ENCODE measurements at places on chromosomes 3 and 15. TPM values are rescaled to one million over a fixed set of nuclear protein-coding genes. Genes with fewer than 3 reads are reported as not detected.

DNA sequence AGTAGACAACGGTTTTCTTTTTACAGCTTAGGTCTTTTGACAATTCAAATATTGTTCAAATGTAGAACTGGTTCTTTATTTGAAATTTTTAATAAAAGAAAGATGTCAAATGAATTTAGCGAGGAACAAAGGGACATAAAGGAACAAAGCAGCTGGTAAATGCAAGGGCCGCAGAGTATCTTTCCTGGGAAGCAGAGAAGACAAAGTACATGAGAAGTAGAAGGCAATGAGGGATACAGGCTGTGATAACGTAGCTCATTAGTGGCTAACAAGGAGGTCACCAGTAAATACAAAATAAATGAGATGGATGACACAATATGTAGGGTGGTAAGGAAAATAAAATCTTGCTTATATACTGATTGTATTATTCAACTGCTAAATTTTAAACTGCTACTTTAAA is 762.8 kb downstream of the VGLL3 start:
- no peak for DNase-seq

- no peak for DNase-seq
Measured at GRCh38 chr3:127077068-127077467, 94.2 kb downstream of the PLXNA1 start.

GRCh38 chr15:70180186-70180875 is 82.6 kb upstream of the TLE3 start:
- DNase-seq = no peak

GRCh38 chr3:133991209-133991608 is 38.5 kb downstream of the SLCO2A1 start:
- peak; percentile 27 for DNase-seq

- no peak for DNase-seq
Measured at GRCh38 chr3:47092090-47092489, 71.8 kb downstream of the SETD2 start.

- no peak for DNase-seq
Measured at GRCh38 chr3:146682171-146682570, 77.0 kb upstream of the PLSCR5 start.

- DNase-seq = peak; percentile 78
Measured at GRCh38 chr3:13579063-13579462, 30.1 kb downstream of the FBLN2 start.

GRCh38 chr3:172520301-172520831 is 2.9 kb downstream of the TNFSF10 start:
- peak; percentile 66 for DNase-seq

DNA sequence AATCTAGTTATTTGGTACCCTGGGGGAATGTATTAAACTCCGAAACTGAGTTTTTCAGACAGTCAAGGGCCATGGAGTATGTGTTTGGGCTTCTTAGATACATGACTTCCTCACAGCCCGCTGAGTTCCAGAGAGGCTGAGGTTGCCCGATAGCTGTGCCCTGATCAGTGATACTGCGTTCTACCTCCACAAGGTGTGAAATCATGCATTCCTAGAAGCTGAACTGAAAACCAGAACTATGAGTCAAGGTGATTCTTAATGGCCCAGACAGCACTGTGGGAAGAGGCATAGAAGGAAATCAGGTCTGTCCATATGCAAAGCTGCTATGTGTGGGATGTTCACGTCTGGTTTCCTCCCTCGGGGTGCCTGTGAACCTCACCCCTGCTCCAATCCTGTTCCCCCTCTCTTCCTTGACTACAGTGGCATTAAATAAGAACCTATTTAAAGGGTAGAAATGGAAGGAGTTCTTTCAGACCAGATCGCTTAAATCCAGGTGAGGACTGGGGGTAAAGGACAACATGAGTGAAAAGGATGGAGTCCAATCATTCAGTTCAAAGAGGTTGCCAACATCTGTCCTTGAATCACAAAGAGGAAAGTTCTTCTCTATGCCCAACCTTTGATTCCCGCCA is 74.3 kb downstream of the MYO1E start:
- peak; percentile 68 for DNase-seq

- no peak for DNase-seq
Measured at GRCh38 chr3:2643606-2644005, 466.6 kb downstream of the IL5RA start.

Gene FBXO40
- polyA plus RNA-seq = not detected

DNA sequence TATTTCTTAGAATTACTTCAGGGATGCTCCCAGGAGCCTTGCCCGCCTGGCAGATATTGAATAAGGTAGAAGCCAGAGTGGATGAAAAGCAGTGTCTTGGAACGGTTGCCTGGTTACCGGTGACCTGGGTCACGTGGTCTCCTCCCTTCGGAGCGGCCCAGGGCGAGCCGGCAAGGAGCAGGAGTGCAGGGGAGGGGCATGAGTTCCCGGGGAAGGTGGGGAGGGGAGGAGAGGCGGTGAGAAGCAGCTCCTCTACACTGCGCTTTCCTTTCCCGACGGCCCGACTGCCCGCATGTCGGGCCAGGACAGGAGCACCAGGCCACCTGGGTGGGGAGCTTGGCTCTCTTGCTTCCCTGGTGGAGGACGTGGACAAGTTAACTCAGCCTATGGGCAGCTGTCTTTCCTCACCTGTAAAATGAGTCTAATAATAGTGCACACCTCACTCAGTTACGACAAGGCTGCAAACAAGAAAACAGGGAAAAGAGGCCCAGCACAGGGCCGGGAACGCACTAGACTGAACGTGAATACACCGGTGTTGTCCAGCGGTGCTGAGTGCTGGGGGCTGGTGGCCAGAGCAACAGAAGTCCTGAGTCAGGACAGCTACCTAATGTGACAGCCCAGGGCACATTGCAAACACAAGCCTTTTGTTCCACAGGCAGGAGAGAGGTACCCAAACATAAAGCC is 198.3 kb downstream of the ADAMTS9 start:
- DNase-seq = no peak

DNA sequence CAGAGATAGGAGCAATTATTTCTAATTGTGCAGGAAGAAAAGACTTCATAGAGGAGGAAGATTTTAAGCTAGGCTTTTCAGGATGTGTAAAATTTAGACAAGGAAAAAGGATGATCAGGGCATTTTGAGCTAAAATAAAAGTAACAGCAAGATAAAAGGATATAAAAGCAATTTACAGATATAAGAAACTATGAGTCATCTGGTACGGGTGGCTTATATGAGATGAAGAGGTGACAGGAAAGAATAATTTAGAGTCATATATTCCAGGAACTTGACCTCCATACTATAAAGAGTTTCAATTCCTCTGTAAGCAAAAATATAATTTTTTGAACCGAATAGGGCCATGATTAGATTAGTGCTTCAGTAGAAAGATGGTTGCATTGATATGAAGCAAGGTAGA is 273.7 kb downstream of the RBMS3 start:
- no peak for DNase-seq

- no peak for DNase-seq
Measured at GRCh38 chr15:100464256-100464655, 64.5 kb downstream of the CERS3 start.

GRCh38 chr15:40466426-40467260 is 4.1 kb upstream of the CHST14 start:
- DNase-seq = no peak

GRCh38 chr15:83845230-83845629 is 191.3 kb downstream of the ADAMTSL3 start:
- DNase-seq = peak; percentile 99

DNA sequence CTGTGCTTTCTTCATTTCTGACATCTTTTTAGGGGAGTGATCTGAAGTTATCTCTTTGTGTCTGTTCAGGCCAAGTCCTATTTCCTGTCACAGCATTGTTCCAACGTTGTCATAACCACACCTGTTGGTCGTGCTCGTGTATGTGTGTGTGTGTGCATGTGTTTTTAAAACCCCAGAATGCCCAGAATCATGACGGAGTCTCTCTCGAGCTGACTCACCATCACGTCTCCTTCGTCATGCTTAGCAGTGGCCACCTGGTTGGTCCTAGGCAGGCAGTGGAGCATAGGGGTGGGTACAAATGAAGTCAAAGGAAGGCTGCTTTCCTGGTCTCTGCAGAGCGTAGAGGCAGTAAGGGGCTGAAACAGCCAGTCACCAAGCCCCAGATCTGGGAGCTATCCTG is 126.8 kb upstream of the ABHD17C start:
- peak; percentile 83 for DNase-seq

GRCh38 chr3:8987645-8988383 is 24.5 kb upstream of the RAD18 start:
- peak; percentile 37 for DNase-seq

DNA sequence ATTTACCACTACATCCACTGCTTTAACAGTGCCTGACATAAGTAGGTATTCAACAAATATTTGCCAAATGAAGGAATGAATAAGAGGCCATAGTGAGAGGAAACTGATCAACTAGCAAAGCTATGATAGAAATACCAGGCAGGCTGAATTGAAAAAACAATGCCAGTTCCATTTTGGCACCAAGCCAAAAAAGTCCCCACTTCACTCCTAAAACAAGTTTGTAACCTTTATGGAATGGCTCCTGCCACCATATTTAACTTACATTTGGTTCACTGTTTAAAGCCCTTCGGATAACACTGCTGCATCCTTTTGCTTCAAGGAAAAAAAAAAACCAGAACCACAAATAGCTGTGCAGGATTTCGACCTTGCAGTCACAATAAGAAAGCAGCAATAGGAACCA is 166.1 kb downstream of the FRMD5 start:
- peak; percentile 13 for DNase-seq

Gene COL6A5
- polyA plus RNA-seq = 0.06 TPM

Gene PLAAT1
- polyA plus RNA-seq = 0.18 TPM

Gene CCDC80
- 131 TPM for polyA plus RNA-seq

- DNase-seq = no peak
Measured at GRCh38 chr3:160477750-160478149, 28.2 kb upstream of the TRIM59 start.

DNA sequence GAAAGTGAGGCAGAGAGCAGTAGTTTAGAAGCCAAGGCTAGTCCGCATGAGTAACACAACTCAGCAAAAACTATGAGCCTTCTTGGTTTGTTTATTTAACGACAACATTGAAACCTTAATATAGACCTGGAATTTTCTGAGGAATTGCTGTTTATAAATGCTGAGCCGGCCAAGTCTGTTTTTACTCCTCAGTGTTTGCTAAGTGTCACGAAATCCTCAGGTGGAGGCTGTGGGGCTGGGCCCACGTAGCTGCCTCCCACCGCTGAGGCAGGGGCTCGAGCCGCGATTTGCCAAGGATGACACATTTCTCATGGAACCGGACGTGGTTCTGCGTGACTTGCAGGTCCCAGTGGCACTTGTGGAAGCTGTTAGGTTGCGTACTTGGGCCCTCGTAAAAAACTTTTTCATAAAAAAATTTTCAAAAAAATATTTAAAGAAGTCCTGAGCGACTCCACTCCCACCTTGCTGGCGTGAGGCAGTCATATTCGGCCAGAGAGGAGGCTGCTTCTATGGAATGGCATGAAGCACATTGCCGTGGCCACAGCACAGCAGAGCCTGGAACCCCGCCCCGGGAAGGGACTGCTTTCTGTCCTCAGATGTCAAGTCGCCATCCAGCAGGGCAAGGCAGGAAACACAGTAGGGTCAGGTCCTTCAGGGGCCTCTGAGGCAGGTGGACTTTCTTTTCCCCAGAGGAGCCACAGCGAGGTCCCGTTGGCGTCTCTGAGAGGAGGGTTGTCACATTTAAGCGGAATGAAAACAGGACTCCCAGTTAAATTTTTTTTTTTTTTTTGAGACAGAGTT is 64.8 kb upstream of the PCSK6 start:
- peak; percentile 6 for DNase-seq

- DNase-seq = peak; percentile 94
Measured at GRCh38 chr15:40906091-40906990, 12.1 kb downstream of the VPS18 start.

- no peak for DNase-seq
Measured at GRCh38 chr3:27542476-27542875, 58.3 kb upstream of the SLC4A7 start.

GRCh38 chr3:30320392-30320791 is 286.0 kb upstream of the TGFBR2 start:
- no peak for DNase-seq

Measured in fibroblast of lung (primary cell).